ENCODE measurements at places on chromosomes 5 and 9.

DNA sequence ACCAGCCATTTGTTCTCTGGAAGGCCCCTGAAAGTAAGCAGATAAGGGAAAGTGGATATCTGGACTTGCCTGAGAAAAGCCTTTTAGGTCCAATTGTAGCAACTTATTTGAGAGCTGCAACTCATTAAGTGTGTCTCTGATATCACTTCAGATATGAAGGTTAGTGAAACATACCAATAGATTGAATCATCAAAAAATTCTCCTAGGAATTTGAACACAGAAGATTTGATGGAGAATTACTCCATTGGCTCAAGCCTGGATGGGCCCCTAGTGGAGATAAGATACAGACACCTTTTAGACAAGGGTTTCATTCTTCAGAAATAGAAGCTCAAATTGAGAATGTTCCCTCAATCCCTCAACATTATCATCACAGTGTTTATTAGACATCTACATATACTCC, 356.7 kb downstream of the NDUFS4 start:
- DNase-seq: no peak

DNA sequence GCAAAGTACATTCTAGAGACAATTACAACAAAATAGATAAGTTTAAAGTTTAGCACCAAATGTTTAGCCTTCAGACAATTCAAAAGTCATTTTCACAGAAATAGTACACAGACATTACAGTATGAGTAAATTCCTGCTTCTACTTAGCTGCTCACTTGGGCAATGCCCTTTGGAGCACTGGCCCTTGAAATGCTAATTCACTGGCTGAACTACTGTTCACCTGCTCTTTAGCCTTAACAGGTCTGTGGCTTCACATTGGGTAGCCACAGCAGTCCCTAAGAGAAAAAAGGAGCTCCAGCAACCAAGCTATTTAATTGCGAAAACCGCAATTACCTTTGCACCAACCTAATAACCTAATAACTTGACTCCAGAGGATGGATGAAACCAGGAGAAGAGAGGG, 916.2 kb upstream of the DMAC1 start:
- no peak for DNase-seq

DNA sequence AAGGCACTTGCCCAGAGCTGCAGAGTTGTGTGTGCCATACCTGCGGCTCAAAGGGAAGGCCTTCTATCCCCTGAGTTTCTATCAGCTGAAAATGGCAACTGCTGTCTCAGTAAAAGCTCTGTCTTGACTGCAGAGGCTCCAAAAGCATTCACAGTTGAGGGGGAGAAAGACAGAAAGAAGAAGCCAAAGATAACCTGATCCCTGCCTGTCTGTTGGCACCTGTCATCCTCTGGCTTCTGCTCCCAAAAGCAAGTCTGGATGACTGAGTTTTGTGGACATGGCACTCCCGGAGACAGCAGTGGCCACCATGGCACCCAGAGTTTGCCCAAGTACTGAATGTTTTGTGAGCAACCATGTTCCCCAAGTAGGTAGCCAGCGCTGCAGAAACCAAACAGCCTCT, 176.6 kb downstream of the NR3C1 start:
- no peak for DNase-seq

- no peak for DNase-seq
Observed at GRCh38 chr9:131113655-131114054, 11.7 kb upstream of the NUP214 start.

GRCh38 chr5:166906991-166907713, 1384.3 kb upstream of the WWC1 start:
- no peak for DNase-seq

- no peak for DNase-seq
Observed at GRCh38 chr9:36051317-36051716, 14.6 kb downstream of the RECK start.

- DNase-seq: no peak
Observed at GRCh38 chr5:8693341-8693844, 824.4 kb downstream of the MTRR start.

DNA sequence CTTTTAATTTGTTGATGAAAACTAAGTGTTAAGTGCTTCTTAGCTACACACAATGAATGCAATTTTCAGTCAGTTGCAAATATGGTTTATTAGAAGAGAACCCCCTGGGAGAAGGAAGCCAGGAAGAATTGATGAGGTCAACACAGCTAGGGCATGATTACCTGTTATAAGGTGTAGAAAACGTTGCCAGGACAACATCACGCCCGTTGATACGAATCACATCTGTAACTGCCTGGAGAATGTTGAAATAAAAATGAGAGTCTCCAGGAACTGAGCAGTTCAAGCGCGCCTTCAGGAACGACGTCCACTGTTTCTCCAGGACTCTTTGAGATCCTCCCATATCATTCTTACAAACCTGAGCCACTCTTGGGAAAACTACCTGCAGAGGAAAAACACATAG, 88.0 kb downstream of the SEMA6A start:
- no peak for DNase-seq

- no peak for DNase-seq
Observed at GRCh38 chr9:111258209-111258874, 71.7 kb downstream of the OR2K2 start.

- DNase-seq: no peak
Observed at GRCh38 chr5:162243651-162244050, 176.1 kb downstream of the GABRG2 start.

DNA sequence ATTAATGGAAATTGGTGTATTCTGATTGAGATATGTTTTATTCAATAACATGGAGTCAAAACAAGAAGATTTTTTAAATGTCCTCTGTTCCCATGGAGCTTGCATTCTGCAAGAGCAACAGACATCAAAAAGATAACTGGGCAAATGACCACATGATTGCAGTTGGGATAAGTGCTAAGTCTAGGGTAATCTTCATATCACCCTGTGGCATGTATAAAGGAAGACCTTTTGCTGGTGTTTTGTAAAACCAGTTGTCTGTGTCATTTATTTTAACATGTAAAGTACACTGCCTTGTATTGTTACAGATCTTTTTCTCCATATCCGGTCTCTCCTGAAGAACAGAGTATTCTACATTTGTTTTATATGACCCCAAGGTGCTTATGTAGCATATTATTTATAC, 44.0 kb downstream of the PTCD2 start:
- DNase-seq: no peak

DNA sequence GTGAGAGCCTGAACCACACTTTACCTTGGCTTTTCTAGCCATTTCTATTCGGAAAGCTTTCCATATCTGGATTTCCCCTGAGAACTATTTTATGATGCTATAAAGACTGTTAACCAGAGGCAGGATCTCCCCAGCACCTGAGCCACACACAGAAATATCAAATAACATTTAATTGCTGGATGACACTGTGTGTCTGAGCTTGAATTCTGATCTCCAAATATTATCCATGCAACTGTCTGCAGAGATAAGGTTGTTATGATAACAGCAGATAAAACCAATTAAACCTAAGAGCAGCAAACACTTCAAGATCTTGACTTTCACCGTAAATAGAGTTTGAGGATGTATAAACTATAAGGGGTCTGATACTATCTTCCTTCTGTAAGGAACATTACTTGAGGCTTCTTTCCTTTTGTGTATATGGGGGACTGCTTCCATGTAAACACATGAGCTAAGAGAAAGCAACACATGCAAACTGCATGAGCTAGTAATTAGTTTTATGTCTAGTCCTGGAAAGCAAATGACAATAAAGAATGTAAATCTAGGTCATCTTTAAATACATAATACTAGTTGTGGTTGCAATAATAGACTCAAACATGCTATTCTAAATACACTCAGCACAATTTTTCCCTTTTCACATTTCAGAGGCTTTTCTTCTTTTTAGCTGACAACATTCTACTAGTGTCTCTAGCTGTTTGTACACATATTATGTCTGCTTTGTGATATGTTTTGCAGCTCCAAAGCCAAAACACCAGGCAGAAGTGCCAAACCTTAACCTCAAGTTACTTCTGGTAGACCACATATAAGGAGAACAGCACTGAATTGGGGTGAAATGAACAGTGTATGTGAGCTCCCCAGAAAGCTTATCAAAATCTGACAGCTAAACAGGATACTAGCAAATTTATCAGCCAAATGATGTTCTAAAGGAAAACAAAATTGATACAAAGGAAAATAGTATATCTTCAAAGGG, 136.5 kb downstream of the EFNA5 start:
- DNase-seq: no peak

- DNase-seq: no peak
Observed at GRCh38 chr9:134291452-134291881, 34.8 kb upstream of the RXRA start.

DNA sequence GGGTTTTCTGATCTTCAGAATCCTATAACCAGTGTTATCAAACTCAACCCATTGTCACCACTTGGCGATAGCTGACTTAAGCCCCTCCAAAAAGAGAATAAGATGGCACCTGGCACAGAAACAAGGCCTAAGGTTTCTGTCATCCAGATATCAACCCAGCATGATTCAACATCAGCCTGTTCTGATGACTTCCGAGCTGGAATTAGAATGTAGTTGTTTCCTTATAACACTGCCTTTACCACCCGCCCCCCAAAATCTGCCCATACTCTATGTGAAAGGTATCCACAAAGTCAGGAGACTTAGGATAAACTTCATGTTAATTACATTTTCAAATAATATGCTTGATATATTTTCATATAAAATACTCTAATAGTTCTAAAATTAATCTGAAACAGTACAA, 5.2 kb downstream of the KLF9 start:
- DNase-seq: no peak

DNA sequence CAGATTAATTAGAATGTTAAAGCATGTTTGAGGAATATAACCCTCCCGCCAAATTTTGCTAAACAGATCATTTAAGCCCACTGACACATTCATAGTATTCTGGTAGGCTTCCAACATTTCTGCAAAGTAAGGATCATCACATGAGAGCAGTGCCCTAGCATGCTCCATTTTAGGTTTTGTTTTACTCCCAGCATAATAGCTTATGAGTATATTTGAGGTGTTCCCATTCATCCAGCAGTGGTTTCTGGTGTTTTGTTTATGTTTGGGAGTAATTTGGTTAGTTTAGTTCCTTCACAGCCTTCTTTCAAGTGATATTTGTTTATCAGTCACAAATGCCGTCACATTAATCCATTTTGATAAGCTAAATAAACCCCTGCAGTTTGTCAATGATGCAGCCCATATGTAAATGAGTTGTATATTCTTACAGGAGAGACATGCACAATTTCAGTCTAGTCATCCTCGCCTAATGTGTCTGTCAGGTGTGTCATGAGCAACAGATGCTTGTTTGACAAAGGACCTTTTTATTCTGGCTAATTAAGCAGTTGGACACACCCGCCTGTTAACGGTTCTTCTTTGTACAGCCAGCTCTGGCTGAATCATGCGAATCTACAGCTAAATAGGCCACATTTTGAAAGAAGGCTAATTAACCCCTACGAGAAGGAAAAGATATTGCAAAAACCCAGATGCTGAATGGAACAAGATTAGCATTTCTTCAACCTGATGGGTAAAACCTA, 124.4 kb downstream of the RFX3 start:
- peak; percentile 73 for DNase-seq

GRCh38 chr5:81852291-81853029, 101.6 kb upstream of the SSBP2 start:
- DNase-seq: peak; percentile 65

- no peak for DNase-seq
Observed at GRCh38 chr5:58412081-58412480, 47.8 kb downstream of the PLK2 start.

DNA sequence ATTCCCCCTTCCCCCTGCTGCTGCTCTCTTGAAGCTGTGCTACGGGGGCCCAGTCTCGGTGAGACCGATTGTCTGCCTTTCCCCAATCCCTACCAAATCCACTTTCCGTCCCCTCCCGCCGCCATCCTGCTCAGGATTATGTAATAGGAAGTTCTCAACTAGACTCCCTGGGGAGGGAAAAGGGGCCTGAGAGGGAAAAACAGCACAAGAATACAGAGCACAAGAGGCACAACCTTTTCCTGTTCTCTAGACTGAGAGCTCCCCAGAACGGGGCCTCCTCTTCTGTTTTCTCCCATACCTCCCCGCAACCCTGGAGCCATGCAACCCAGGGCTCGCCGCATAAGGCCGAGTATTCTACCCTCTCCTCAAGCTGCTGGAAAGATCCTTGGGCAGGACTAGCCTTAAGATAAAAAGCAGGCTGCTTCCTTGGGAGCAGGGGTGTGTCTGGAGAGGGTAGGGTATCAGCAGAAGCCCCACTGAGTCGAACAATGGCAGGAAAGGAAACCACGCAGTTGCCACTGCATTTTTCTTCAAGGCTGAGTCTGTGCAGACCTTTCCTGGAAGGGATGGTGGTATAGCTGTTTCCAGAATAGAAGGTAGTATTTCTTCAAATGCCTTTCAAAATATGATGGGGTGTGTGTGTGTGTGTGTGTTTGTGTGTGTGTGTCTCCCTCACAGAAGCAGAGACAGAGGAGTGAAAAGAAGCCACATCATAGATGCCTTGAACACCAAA, 12.9 kb downstream of the MYORG start:
- DNase-seq: peak; percentile 75

- DNase-seq: peak; percentile 74
Observed at GRCh38 chr9:137240318-137240840, 708 bp upstream of the TUBB4B start.

- DNase-seq: peak; percentile 27
Observed at GRCh38 chr5:58188262-58188651, 271.6 kb downstream of the PLK2 start.

- DNase-seq: no peak
Observed at GRCh38 chr5:57703721-57704120, 221.1 kb upstream of the ACTBL2 start.

DNA sequence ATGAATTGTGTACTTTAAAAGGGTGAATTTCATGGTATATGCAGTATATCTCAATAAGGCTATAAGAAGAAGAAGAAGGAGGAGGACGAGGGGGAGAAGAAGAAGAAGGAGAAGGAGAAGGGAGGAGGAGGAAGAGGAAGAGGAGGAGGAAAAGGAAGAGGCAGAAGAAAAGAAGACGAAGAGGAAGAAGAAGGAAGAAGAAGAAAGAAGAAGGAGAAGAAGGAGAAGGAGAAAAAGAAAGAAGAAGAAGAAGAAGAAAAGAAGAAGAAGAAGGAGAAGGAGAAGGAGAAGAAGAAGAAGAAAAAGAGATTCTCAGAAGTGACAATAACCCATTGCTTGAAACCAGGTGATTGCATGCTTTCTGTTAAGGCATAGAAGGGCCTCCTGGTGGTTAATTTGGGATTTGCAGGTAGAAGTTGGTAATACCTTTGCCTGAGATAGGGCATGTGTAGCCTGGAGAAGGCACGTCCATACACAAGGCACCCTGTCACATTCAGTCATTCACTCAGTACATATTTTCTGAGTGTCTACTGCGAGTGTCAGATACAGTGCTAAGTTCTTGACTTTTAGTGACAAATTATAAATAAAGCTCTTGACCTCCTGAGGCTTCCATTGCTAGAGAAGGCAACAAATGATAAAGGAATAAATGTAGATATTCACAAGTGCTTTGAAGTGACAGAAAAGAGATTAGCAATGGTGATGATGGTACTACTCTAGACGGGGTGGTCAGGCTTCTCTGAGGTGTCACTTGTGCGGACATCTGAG, 231.3 kb downstream of the NPR3 start:
- peak; percentile 44 for DNase-seq

Measured in neural progenitor cell (in vitro differentiated cells).